ENCODE measurements at places on chromosomes 13 and 19.

- DNase-seq, result no peak
Measured at GRCh38 chr19:40524133-40524549, 52.5 kb upstream of the SHKBP1 start.

DNA sequence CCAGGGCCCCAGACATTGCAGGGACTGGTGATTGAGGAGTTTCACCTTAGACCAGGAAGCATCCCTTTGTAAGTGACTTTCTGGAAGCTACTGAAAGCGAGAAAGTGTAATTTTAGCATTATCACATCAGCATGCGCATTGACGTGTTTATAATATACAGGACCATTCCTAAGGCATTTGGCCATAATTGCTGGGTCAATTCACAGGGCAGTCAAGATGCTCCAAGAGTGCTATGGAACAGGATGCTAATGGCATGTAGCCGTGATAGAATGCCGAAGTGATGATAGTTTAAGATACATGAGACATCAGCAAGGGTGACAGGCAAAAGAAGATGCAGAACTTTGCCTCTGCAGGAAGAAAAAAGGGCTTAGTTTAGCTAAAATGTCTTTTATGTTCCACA is 347.6 kb upstream of the NBEA start:
- DNase-seq, result no peak

DNA sequence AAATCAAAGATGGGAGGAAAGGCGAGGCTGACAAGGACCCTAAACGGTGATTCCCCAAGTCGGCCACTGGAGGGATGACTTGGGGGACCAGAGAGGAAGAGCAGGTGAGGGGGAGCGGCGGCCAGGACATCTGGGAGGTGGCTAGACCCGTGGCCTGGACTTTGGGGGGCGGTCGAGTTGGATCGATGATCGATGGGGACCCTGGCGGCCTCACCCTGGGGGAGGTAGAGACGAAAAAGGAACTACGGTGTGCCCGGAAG is 7.7 kb upstream of the CIRBP start:
- no peak for DNase-seq

- no peak for DNase-seq
Measured at GRCh38 chr19:15293781-15294491, 38.4 kb downstream of the BRD4 start.
